ENCODE measurements at places on chromosomes 6 and 20.

DNA sequence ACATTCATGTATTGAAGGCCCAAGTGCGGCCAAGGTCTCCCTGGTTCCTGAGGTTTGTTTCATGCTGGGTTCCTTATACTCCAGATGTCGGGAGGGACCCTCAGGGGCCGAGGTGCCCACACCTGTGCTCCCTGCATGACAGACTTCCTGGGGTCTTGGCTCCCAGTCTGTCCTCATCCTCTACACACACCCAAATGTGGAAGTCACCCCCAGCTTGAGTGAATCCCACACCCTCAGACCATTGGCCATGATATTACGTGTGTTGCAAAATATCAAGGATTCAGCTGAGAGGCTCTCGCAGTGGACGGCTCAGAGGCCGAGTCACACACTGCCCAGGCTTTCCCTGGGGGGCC is 82.2 kb upstream of the DUSP22 start:
- DNase-seq, result no peak

GRCh38 chr6:116595247-116595646 is 21.0 kb upstream of the RSPH4A start:
- no peak for DNase-seq

DNA sequence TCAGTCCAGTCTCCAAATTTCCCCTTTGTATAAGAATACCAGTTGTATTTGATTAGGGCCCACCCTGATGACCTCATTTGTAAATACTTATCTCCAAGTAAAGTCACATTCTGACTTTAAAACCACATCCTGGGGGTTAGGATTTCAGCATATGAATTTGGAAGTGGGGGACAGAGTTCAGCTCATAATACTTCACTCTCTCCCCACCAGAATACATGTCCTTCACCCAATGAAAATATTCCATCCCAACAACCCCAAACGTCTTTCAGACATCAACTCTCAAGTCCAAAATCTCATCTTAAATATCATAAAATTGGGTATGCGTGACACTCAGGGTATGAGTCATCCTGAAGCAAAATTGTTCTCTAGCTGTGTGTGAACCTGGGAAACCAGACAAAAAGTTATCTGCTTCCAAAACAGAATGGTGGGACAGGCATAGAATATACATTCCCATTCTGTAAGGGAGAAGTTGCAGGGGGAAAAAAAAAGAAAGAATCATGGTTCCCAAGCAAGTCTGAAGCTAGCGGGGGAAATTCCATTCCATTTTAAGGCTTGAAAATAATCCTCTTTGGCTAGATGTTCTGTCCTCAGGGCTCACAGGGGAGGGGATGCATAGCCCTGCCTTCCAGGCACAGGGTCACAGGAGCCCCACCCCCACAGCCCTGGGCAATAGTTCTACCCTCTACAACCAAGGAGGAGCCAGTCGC is 113.9 kb downstream of the ADAT2 start:
- DNase-seq, result no peak

DNA sequence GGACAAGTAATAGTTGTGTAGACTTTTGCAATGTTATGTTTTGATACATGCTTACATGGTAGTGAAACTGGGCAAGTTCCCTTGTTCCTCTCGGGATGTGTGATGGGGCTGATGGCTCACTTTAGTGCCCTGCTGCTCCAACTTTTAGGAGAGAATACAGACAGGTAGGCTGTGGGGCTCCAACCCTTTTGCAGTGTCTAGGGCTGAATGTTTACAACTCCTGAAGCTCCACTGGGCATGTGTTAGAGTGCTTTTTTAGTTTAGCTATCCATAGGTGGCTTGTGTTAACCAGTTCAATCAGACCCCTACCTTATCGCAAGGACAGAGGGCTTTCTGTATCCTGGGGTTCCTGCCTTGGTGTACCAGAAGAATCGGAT is 33.8 kb downstream of the SERPINB6 start:
- DNase-seq, result no peak

DNA sequence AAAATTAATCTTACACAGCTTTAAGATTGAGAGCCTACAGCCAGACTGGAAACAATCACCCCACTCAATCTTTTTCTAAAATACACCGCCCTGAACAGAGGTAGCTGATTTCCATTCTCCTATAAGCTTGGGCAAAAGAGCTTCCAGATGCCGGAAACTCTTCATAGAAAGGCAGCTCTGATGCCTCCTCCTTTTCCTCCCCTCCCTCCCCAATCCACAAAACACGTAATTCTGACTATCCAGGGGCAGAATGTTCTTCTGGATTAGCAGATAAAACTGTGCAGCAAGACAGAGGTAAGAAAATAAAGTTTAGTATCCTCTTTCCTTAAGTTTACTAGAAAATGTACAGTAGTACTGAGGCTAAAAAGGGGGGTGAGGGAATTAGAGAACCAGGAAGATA is 15.8 kb downstream of the ADNP start:
- DNase-seq, result no peak

- DNase-seq, result no peak
These were observed 7.6 kb upstream of the TMC2 start for GRCh38 chr20:2528671-2529271.

GRCh38 chr6:144665932-144666450 is 380.9 kb downstream of the UTRN start:
- no peak for DNase-seq

GRCh38 chr20:57761413-57761734 is 51.6 kb upstream of the PMEPA1 start:
- no peak for DNase-seq

Measured in stimulated activated CD8-positive, alpha-beta memory T cell treated with anti-CD3 and anti-CD28 coated beads, Interleukin-4, amount 100 ng/mL, for 24 hours (primary cell).